SK-N-SH treated with all-trans-retinoic acid at 6 μM for 48 hours (cell line): ENCODE measurements at places on chromosomes 7 and 10.

DNA sequence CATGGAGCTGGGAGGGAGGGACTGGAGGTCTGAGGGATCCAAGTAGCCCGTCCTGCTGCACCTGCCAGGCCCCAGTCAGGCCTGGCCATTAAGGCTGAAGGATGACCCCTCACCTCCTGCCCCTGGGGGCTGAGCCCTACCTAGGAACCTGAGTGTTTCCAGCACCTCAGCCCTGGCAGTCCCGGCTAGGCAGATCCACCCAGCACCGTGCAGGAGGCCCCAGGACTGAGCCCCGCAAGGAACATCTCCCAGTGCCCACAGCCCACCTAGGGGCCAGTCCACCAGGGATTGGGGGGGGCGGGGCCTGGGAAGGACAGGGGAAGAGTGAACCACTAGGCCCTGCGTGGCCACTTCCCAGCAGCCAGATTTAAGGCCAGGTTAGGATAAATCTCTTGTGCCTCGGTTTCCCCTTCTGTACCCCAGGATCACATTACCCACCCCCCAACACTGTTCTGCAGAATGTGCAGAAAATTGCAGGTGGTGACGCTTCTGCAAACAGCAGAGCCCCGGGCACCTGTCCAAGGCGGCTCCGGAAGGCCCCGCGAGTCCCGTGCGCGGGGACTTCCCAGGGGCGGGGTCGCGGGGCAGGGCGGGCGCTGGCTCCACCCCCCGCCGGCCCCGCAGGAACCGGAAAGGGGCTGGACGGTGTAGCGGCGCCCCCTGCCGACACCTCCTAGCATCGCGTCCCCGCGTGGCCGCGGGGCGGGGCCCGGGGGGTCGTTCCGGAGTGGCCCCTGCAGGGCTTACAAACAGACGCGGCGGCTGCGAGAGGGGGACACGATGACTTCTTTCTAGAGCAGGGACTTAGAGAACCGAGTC lies 55.9 kb downstream of the PWWP2B start:
- ATAC-seq: peak; percentile 82

DNA sequence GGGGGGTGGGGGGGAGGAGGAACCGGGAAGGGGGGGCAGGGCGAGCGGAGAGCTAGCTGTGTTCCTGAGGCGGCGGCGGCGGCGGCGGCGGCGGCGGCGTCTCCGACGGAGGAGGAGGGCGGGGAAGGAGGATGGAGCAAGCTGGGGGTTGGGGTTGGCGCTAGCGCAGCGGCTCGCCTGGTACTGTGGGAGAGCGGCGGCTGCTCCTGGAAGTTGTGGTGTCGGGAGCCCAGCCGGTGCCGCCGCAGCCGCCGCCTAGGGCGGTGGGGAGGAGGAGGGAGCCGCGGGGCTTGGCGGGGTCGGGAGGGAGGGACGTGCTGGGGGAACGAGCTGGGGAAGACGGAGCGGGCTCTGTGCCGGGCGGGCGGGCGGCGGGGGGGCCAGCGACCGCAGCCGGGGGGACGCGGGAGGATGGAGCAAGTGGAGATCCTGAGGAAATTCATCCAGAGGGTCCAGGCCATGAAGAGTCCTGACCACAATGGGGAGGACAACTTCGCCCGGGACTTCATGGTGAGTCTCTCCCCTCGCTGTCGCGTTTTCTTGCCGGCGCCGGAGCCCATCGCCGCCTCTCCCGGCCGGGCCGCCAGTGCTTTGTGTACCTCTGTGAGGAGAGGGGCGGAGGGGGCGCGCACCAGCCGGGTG lies at the start of gene PTPN12:
Gene PTPN12 (plus strand): TSS at position 160 of the 642 bp plus-strand sequence. CDS start 252 bp downstream, at position 412.
- peak; percentile 64 for ATAC-seq

DNA sequence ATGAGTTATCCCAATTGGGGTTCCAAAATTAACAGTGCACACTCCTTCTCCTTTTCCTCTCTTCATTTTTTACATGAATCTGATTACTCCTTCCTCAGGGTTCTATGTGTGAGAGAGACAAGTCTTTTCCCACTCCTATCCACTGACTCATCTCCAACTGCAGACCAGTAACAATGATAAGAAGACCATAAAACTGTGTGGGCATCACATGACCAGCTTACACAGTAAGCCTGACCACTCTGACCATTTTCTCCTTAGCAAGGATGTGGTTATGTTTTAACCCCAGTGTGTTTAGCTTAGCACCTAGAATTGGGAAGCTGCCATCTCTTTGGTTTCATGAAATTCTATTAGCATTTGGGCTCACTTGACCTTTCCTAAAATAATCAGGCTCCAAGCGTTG lies 145.0 kb upstream of the CALCR start:
- no peak for ATAC-seq

DNA sequence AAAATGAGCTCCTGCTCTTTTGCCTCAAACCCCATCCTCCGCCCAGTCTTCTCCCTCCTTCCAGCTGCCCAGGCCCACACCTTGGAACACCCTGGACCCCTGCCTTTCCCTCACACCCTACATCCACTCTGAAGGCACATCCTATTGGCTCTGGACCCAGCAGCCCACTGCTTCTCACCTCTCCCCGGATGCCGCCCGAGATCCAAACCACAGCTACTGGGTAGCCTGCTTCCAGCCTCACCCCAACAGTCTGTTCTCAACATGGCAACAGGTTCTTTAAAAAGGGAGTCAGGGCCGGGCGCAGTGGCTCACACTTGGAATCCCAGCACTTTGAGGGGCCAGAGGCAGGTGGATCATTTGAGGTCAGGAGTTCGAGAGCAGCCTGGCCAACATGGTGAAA lies 9.5 kb upstream of the SMARCD3 start:
- ATAC-seq: no peak

DNA sequence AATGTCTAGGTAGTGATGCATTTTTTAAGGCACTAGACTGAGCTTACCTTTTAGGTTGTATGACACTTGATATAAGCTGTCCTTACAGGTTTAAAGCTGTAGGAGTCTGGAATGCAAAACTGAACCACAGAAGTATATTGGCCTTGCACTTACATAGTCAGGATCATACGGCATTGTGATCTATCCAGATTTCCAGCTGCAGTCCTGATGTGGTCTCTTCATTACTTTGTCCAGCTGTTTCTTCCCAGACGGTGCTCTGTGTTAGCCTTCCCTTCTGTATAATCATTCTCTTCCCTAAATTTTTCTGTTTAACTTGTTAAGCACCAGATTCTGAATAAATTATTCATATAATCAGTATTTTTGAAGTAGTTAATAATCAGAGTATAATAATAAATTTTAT lies 67.1 kb downstream of the AUTS2 start:
- no peak for ATAC-seq

GRCh38 chr7:27180431-27181420 lies 4.3 kb downstream of the HOXA11 start:
- no peak for ATAC-seq

- ATAC-seq: no peak
Measured at GRCh38 chr10:124534231-124534798, 72.7 kb downstream of the LHPP start.

DNA sequence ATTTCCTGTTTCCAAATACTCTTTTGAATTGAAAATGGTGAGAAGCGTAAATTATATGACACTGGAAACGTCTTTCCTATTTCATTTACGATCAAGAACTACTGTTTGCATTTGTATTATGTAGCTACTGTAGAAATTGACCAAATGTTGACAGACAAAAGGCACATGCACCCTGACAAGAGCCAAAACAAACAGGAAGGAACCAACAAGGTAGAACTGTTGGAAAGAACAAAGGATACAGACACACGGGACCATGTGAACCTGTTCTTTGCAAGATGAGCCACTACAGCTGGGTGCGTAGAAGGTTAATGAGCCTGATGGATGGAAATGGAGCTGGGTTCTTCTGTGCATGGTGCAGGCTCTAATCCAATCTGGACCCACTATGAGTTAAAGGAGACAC lies 48.4 kb upstream of the FZD8 start:
- no peak for ATAC-seq

- ATAC-seq: no peak
Measured at GRCh38 chr7:2471396-2471795, 4.8 kb downstream of the GRIFIN start.

- ATAC-seq: no peak
Measured at GRCh38 chr7:147296986-147297385, 1180.4 kb downstream of the CNTNAP2 start.

GRCh38 chr10:96395931-96396877 lies 37.4 kb upstream of the OPALIN start:
- ATAC-seq: peak; percentile 96

GRCh38 chr7:115869190-115869589 lies 161.4 kb downstream of the TFEC start:
- ATAC-seq: no peak

GRCh38 chr7:44622342-44623151 lies 16.1 kb downstream of the OGDH start:
- no peak; the same call in 2 of the 3 replicates for ATAC-seq

DNA sequence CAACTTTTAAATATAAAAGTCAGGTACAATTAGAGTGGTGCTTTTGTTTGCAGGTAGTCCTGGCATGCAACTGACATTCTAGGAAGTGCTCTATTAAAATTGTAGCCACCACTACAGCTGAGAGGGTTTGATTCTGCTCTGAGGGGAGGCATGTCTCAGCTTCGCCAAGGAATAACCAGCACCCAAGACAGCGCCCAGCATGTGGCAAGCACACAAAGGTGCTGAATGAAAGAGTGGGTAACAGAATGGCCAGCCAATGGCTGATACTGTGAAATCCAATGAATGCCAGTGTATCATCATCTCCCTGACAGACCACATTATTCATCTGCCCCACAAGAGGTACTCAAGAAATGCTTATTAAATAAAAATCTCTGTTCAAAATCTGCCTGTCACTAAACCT lies 6.9 kb downstream of the PARP12 start:
- ATAC-seq: no peak

DNA sequence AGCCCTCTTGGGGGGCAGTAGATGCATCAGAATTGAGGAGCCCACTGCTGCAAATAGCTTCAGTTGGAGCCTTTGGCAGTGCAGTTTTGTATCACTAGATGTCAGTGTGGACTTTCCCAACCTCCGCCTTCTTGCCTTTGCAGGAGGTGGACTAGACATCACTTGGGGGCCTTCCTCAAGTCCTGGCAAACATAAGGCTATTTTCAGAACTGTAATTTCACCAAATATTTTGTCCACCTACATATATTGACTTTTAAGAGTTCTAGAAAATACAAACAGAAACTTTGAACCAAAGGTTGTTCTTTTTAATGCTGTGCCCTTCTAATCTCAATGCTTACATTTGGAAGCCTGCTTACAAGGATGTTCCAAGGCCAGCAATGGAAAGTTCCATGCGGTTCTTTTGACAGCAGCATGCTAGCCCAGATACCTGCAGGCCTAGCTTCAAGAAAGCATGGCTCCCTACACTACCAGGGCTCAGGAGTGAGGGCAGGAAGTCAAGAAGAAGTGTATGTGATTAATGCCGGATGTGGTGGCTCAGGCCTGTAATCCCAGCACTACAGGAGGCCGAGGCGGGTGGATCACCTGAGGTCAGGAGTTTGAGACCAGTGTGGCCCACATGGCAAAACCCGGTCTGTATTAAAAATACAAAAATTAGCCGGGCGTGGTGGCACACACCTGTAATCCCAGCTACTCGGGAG lies 8.0 kb upstream of the ZNRF2 start:
- ATAC-seq: peak; percentile 98

DNA sequence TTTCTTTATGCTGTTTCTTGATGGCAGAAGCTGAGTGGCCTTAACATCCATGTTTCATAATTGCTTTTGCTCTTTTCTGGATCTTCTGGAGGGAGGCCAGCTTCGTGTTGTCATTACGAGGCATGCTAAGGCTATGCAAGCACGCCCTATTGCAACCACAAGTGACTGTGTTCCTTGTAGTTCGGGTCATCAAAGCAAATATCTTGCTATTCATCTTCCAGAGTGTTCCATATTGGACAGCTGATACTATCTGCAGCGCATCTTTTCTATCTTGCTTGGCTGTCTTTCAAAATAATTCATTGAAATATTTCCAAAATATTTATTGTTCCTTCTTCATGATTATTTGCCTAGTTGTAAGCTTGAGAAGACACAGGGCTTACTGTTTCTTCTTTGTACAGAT lies 5.0 kb downstream of the EPHB6 start:
- no peak for ATAC-seq

DNA sequence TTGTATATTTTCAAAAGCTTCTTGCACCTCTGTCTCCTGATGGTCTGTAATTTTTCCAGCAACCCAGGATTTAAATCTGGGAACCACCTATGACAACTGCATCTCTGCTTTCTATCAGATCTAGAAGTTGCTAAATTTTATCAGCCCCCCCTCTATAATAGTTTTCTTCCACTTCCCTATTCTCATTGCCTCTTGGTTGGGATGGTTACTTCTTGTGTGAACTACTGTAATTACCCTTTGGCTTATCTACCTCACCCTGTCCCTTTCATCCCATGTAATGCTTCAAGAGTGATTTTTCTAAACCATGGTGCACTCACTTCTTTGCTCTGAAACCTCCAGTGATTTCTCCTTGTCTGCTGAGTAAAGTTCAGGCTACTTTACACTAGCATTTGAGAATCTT lies 92.3 kb downstream of the BMPR1A start:
- no peak for ATAC-seq

DNA sequence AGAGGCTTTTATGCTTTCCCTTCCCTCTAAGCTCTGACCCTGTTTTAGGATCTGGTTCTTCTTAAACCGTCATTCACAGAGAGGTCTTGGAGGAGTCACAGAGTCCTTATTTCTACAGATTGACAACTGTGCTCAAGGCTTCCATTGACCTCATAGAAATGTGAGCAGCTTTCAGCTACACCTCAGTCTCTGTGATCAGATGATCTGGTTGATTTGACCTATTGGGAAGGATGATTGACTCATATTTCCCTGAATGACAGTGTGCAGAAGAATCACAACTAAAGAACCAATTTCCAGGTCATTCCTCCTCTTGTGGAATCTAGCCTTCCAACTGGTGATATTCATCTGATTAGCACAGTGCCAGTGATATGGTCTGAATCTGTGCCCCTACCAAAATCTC lies 3.4 kb downstream of the CYP3A4 start:
- no peak for ATAC-seq

DNA sequence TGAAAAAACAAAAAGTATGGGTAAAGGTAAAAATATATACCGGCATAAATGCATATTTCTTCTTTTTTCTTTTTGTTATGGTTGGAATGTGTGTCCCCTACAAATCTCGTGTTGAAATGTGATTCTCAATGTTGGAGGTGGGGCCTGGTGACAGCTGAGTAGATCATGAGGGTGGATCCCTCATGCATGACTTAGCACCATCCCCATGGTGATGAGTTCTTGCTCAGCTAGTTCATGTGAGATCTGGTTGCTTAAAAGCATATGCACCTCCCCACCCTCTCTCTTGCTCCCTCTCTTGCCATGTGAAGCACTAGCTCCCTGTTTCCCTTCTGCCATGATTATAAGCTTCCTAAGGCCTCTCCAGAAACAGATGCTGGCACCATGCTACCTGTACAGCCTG lies 93.3 kb downstream of the HYCC1 start:
- no peak for ATAC-seq
